Suprapubic skin (tissue), 4 donors: ENCODE measurements at places on chromosomes 7 and 10. TPM values are rescaled to one million over a fixed set of nuclear protein-coding genes. Genes with fewer than 3 reads are reported as not detected.

DNA sequence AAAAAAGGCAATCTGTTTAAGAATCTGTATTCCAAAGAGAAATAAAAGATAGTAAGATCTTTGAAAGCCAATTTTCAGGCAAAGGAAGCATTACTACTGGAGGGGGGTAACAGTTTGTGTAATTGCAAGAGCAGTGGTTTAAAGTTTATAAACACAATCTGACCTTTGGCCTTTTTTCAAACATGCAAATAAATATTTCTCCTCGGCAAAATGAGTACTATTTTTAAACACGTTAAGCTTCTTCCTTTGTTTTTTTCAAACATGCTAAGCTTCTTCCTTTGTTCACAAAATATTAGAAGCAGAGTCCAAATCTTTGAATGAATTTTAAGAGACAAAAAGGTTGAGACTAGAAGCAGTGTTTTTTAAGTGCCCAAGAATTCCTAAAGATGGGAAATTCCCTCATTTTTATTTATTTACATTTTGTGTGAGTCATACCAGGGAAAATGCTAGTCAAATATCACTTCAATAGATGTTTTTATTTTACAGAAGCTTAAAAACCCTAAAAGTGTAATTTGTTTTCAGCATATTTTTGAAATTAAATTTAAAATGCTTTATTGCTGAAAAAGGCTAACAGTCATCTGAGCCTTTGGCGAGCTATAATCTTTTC lies 229.3 kb downstream of the GPR37 start:
- DNase-seq: no peak

DNA sequence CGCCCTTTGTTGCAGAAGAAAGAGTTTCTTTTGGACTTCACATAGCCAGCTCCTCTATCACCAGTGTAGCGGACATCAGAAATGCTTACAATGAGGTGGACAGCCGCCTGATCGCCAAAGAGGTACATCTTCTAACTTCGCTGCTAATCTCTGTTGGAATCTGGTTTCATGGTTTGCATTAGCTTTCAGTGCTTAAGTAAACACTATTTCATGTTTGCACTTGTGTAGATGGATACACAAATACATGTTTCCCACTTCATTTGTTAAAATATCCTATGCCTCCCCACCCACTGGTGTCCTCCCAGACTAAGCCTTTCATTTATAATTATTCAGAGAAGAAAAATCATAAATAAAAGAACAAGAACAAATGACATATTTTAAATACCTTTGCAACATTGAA lies 103.9 kb downstream of the WDFY4 start:
- DNase-seq: no peak

DNA sequence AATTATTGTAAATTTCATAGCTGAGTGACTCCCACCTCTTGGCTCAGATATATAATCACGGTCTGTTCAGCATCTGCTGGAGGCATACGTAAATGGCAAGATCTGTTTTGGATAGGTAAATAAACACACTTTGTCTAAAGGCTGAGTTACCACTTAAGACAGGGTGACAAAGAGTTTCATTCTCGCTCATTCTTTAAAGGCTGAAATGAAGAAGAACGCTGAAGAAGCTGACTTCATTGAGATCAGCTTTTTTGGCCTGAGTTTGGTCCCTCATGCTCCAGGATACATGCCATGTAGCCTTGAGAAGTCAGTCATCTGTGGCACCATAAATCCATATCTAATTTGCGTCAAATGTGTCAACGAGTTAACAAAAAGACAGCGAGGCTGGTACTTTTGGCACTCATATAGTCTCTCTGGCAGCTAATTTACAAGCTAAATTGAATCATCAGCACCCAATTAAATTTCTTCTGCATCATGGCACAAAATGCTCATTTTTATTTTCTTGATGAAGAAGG lies 309.9 kb downstream of the GPAM start:
- DNase-seq: no peak

- DNase-seq: no peak
Observed at GRCh38 chr7:12949060-12949931, 261.9 kb downstream of the ARL4A start.

DNA sequence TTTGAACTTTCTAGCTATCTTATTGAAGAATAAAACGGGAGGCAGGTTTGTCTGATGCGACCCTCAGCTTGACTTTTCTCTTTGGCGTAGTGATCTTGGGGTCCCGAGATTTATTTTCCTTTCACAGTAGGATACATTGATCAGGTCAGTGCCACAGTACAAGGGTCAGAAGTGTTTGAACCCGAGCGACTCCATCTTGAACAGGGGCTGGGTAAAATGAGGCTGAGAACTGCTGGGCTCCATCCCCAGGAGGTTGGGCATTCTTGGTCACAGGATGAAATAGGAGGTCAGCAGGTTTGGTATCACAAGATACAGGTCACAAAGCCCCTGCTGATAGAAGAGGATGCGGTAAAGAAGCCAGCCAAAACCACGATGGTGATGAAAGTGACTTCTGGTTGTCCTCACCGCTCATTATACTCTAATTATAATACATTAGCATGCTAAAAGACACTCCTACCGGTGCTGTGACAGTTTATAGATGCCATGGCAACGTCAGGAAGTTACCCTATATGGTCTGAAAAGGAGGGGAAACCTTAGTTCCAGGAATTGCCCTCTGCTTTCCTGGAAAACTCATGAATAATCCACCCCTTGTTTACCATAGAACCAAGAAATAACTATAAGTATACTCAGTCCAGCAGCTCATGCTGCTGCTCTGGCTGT lies 3.0 kb upstream of the TECPR1 start:
- no peak for DNase-seq

AFAP1L2 gene
- 16.1 TPM for total RNA-seq

- no peak for DNase-seq
Observed at GRCh38 chr10:112797855-112798254, 152.2 kb upstream of the TCF7L2 start.
